Tongue (tissue), 3 donors: ENCODE measurements at places on chromosomes 5 and 9. TPM values are rescaled to one million over a fixed set of nuclear protein-coding genes. Genes with fewer than 3 reads are reported as not detected.

PCDHA1 gene
- not detected for total RNA-seq

LOX gene
- 46.0 TPM for total RNA-seq

STK10 gene
- 14.9 TPM for total RNA-seq

PCDH12 gene
- total RNA-seq = 20.1 TPM

ANGPTL2 gene
- total RNA-seq = 78.1 TPM

MARCHF11 gene
- total RNA-seq = not detected

CRB2 gene
- total RNA-seq = 0.72 TPM

HAVCR1 gene
- not detected for total RNA-seq

AGXT2 gene
- total RNA-seq = not detected

BTNL8 gene
- total RNA-seq = not detected

ZNF300 gene
- total RNA-seq = 7.8 TPM

SPATA31A7 gene
- not detected for total RNA-seq

PCA3 gene
- total RNA-seq = 0.62 TPM

FAT2 gene
- 25.0 TPM for total RNA-seq

PKD2L2 gene
- 1.9 TPM for total RNA-seq

KCNT1 gene
- 2.8 TPM for total RNA-seq

SLC6A18 gene
- total RNA-seq = not detected

SLC6A19 gene
- total RNA-seq = not detected

APBA1 gene
- total RNA-seq = 7.7 TPM

SAXO1 gene
- total RNA-seq = under 0.01 TPM

RANBP17 gene
- 27.9 TPM for total RNA-seq

OR13C3 gene
- total RNA-seq = not detected

NOXA1 gene
- 1.2 TPM for total RNA-seq

TMEM174 gene
- total RNA-seq = not detected

PCDHGA10 gene
- total RNA-seq = 6.1 TPM
